ENCODE measurements at places on chromosomes 3 and 15.

DNA sequence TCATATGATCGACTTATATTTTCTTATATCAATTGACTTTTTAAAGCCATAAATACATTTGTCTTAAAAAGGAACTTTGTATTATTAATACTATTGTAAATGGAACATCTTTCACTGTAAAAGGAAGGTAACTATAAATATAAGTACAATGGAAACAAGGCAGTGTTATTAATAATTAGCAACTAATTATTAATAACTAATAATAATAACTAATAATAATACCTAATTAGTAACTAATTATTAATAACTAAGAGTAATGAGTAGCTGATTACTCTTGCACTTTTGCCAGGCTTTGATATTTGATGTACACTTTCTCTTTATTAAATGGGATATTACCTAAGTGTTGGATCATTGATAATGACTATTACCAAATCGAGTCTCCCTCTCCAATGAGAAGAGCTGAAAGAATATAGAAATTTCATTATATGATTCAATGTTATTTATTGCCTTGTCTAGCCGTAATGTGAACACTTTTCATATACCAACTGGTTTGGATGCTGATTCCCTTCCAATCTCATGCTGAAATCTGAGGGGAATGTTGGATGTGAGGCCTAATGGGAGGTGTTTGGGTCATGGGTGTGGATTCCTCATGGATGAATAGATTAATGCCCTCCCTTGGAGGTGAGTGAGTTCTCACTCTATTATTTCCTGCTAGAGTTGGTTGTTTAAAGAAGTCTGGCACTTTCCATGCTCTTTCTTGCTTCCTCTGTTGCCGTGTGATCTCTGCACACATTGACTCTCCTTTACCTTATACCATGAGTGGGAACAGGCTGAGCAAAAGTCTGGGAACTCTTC, 202.1 kb upstream of the ZBTB20 start:
- no peak for DNase-seq

DNA sequence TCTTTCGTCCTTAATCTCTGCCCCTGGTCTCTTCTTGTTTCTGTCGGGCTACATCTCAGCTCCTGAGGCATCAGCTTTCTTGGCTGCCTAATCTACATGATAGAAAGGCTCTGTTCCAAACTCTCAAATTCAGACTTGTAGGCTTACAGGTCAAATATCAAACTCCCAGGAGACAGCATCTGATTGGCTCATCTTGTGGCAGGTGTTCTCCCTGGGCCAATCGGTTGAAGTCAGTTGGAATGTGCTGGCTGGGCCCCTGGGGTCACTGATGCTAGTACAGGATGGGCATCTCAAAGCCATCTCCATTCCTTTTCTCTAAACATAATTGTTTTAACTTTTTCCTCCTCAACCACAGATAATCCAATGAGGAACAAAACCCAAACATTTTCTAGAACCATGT, 198.7 kb downstream of the CNTN3 start:
- no peak for DNase-seq

DNA sequence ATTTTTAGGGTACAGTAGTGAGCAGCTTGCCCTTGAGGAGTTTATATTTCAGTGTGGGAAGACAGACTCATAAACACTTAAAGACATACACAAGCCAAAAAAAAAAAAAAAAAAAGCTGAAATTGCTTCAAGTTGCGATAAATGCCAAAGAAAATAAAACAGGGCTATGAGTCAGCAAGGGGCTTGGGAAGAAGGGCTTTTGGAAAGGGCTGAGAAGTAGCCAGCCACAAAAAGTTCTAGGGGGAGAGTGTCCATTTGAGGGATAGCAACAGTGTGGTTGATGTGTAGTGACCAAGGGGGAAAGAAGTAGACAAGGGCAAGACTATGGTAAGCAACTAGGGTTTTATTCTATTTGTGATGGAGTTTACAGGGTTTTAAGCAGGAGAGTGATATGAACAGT, 185.5 kb downstream of the ADAMTS9 start:
- no peak for DNase-seq

- no peak for DNase-seq
Observed at GRCh38 chr3:188220097-188220788, 66.3 kb downstream of the LPP start.

DNA sequence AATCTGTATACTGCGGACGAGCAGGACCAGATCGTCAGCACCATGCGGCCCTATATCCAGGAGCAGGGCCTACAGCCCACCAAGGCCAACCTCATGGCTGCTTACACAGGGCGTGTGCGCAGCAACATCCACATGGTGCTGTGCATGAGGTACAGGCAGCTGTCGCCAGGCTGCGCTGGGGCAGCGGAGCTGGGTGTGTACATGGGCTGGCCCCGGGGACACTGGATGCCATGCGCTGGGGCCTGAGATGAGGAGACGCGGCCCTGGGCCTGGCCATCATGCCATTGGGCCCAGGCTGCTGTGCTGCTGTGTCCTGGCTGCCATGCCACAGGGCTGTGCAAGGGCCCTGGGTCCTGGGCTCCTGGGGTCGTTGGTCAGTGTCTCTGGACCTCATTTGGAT, 61.5 kb downstream of the SEMA3G start:
- no peak for DNase-seq

DNA sequence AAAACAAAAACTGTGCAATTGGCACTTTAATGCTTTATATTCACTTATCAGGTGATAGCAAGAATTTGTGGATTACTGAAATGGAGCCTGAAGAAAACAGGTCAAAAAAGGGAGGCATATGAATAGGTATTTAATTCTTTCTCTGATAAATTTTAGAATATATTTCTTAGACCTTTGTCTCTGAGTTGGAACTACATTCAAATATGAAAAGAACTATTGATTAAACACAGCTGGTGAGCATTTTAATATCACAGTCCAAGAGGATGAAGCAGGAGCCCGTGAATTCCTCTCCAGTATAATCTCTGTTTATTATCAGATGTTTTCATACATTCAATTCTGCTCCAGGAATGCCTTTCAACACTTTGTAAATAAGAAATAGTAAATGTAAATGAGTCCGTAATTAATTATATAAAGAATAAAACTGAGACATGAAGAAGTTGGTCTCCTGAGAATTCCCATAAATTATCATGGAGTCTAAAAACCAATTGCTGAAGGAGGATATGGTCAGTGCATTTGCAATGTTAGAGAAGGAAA, 86.3 kb upstream of the ARHGEF26 start:
- no peak for DNase-seq

DNA sequence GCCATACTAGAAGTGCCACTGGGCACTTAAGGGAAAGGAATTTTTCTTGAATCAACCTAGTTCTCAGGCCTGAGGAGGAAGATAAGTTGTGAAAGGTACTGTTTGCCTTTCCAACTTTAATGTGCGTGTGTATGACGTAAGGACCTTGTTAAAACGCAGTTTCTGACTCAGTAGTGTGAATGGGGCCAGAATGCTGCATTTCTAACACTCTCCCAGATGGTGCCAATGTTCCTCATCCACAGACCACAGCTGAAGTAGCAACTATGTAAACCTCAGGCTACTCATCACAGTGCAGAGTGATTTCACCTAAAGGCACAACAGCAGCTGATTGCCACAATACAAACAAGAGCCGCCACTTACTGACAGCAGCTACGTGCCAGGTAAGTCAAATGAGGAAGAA, 103.6 kb downstream of the OTOL1 start:
- no peak for DNase-seq

- DNase-seq = no peak
Observed at GRCh38 chr3:50221411-50222168, 14.4 kb upstream of the GNAI2 start.

- DNase-seq = no peak
Observed at GRCh38 chr3:134567605-134568004, 81.7 kb downstream of the CEP63 start.

DNA sequence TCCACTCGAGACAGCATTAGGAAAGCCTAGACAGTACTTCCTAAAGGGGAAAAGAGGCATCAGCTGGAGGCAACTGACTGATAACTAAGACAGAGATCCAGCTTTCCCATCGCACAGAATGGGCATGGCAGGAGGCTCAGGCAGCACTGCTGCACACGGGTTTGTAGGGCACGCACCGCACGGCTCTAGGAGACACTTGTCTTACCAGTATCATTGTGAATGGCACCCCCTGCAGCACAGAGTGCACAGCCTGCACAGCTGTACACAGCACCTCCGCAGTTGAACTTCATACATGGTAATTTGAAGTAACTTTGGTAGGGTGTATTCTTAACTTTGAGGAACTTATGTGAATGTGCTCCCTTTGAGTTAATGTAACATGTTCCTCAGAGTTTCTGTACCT, 281.6 kb downstream of the PLCL2 start:
- no peak for DNase-seq

DNA sequence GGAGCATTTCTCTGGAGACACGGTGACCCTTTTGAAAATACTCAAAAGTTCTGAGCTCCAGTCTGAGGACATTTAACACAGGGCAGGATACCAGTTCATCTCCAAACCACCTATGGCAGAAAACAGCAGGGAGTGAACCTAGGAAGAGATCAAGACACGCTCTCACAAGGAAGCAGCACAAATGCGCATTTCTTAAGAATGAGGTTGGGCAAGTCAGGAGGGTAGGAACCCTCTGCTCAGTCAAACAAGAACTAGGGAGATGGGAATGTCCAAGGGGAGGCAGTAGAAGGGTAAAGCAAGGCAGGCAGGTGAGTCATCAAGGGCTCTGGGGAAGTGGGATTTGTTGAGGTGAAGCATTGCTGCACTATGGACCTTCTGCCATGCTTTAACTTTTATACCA, 60.3 kb upstream of the PSMD6 start:
- no peak for DNase-seq

DNA sequence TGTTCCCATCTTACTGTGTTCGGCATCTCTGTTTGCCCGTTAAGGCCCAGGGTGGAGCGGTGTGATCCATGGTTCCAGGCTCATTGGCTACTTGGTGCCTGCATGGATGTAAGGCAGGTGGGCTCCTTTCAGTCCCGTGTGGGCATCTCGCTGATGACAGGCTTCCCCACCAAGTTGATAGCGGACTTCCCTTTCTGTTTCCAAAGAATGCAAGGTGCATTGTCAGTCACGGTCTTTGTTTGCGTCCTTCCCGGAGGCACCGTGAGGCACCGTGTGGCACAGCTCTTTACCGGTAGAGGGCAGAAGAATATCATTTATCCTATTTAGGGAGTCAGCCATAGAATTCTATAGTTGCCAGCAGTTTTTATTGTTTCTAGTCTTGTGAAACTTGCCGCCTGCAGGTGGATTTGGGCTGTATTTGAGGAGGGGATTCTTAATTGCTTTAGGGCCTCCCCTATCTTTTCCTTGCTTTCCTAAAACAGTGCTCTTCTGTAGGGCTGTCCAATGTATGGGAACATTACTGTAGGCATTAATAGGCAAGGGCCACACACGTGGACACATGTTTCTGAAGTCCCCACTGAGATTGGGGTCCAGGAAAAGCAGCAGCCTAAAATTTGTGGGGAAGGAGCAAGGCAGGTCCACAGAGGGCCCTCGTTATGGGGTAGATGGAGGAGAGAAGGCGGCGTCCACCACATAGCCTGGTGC, 244.1 kb downstream of the SLCO3A1 start:
- DNase-seq = no peak

- DNase-seq = no peak
Observed at GRCh38 chr15:51917493-51917892, 54.1 kb downstream of the LEO1 start.

DNA sequence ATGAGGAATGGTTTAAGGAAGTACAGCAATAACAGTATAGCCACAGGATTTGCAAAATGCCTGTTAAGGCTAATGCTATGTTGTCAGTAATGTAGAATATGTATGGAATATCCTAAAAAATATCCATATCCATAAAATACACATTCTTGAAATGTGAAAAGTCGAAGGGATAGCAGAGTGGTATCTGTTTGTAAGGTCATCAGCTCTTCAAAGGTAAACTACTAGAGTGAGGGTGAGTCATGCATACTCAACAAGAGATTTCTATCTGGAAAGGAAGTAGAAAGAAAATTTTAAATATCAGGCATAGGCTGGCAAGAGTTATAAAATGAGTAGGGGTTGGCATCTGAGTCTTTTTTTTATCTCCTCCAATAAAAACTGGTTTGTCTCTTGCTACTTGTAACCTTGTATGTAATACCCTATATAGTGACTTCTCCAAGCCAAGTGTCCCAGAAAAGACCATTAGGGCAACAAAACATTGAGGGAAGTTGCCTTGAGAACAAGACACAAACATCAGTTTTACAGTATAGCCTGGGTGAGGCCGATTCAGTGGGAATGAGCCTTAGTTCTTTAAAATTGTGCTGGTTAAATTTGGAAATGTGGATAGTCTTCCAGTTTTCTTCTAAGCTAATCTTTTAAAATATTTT, 103.1 kb downstream of the SPATA16 start:
- no peak for DNase-seq

GRCh38 chr15:90465930-90466567, 63.7 kb upstream of the CRTC3 start:
- DNase-seq = no peak

DNA sequence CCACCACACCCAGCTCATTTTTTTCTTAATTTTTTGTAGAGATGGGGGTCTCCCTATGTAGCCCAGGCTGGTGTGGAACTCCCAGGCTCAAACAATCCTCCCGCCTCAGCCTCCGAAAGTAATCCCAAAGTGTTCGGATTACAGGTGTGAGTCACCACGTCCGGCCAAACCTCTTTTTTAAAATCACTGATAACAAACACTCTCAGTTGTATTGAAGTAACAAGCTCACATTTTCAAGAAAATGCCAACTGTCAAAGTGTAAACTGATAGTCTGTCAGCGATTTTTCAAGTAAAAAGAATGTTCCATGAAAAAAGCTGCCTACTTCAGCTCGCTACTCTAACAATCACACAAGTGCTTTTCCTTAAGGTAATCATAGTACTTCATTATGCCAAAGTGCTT, 33.4 kb downstream of the UBXN7 start:
- no peak for DNase-seq

DNA sequence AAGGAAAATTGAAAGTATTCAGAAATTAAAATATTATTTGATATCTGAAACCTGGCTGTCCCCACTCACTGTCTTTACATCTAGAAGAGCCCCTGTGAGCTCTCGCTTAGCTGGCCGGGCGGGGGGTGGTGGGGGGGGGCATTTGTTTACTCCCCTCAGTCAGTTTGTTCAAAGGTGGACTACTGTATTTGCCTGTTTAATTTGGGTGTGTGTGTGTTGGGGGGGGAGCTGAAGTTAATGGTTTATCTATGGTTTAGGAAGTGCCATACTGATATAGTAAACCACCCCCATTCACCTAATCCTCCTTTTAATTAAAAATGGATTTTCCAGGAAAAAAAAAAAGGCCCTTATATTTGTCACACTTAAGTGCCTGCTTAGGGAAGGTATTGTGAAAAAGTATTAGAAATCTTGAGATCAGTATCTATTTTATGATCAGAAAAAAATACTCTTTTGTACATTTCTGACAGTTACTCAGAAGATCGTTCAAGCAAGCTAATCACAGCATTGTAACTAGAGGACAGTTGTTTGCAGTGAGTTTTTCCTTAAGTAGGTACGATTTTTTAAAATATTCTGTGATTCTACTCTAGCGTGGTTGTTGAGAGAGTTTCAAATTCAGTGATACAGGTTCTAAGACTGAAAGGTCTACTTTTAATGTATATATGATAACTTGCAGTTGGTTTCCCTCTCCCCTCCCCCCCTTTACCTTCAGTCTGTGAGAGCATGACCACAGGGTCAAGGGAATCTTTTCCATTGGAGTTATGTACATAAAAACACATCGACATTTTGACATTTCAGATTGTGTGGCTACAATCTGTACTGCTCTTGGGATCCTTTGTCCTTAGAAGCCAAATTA, 8.5 kb downstream of the NR2F2 start:
- DNase-seq = no peak

- no peak for DNase-seq
Observed at GRCh38 chr3:82410366-82410765, 648.9 kb upstream of the GBE1 start.

- DNase-seq = no peak
Observed at GRCh38 chr15:68677996-68678395, 99.2 kb downstream of the CORO2B start.

Measured in AG09319 (cell line).